Daoy (cell line): ENCODE measurements at places on chromosomes 2 and 18. TPM values are rescaled to one million over a fixed set of nuclear protein-coding genes. Genes with fewer than 3 reads are reported as not detected.

The PRKD3 gene
- total RNA-seq: 70.6 and 102 TPM in 2 replicates

The MC2R gene
- total RNA-seq: not detected in 2 replicates

The SLC40A1 gene
- total RNA-seq: 2.3 and 5.6 TPM in 2 replicates

The DNAH7 gene
- total RNA-seq: 0.11 and 0.27 TPM in 2 replicates

The SLC4A5 gene
- total RNA-seq: 0.17 TPM in 1 of 2 replicates, not detected in the other

The DCAF17 gene
- total RNA-seq: 10.7 and 15.4 TPM in 2 replicates

The PROM2 gene
- total RNA-seq: 0.17 TPM in 1 of 2 replicates, not detected in the other

The RTTN gene
- 16.2 and 29.9 TPM in 2 replicates for total RNA-seq

The CXCR1 gene
- total RNA-seq: not detected in 2 replicates

GRCh38 chr2:37637190-37637860, 34.1 kb downstream of the CDC42EP3 start:
- no peak for DNase-seq

DNA sequence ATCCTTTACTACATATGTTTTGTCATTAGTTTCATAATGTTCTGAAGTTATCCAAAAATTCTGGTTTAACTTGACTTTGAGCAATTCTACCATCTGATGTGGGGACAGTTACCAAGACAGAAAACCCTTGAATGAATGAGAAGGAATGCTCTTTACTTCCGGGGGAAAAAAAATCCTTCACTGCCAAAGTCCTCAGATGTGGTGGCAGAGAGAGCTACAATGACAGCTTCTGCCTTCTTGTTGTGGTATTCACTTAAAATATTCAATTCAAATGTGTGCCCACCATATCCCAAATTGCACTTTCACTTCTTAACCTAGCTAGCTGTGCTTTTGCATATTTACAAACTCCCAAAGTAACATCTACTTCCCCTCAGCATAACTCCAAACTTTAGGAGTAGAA, 1531.7 kb upstream of the NXPH2 start:
- DNase-seq: no peak

- DNase-seq: no peak
Observed at GRCh38 chr2:159151198-159152127, 135.0 kb downstream of the WDSUB1 start.

DNA sequence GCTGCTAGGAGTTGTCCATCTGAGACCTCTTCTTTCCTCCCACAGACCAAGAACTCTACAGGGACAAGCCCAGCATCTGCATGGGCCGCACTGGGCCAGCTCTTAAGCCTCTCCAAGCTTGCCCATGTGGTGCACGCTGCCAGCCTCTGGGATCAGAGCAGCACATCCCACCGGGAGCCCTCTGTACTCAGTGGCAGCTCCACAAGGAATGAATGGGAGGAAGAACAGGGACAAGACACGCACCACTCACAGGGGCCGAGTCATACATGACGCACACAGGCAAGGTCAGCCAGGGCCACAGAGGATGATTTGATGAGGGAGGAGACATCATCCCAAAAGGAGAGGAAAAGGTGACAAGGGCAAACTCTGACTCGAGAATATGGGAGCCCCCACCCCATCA, 268.3 kb downstream of the KLHL29 start:
- no peak for DNase-seq

DNA sequence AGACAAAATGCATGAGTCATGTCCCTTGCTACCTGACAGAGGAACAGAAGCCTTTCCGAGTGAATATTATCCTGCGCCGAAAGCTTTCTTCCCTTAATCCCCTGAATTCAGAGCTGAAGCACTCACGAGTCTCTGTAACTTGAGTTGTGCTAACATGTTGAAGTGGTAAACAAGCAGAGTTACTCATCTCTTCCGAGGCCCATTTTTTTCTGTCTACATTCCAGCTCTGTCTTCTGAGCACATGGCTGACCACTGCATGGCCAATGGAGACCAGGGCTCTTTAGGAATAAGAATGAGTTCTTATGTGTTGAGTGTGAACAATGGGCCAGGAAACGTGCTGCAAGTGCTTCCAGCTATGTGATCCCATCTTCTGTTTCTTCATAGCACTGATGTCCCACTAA, 73.1 kb upstream of the PID1 start:
- DNase-seq: peak; percentile 32

- no peak for DNase-seq
Observed at GRCh38 chr2:24020244-24020643, 10.4 kb downstream of the MFSD2B start.

- no peak for DNase-seq
Observed at GRCh38 chr2:16198166-16198912, 258.0 kb downstream of the MYCN start.

DNA sequence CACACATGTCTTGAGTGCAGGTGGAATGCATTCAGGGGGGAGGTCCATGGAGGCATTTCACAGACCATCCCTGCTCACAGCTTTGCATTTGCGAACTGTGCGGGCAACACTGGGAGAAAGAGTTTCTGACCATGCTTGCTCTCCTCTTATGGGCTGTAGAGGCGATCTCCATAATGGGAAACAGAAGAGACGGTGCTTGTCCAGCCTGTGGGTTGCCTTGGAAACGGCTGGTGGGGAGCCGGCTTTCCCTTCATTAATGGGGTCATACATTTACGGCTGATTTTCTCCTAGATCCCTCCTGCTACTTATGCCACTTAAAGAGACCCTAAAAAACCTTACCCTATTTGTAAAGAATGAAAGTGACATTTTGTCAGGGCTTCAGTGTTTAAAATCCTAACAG, 147.4 kb downstream of the SOX11 start:
- DNase-seq: no peak

- peak; percentile 17 for DNase-seq
Observed at GRCh38 chr2:12440731-12441130, 276.0 kb upstream of the TRIB2 start.

GRCh38 chr2:235527806-235528469, 34.1 kb downstream of the AGAP1 start:
- DNase-seq: no peak

DNA sequence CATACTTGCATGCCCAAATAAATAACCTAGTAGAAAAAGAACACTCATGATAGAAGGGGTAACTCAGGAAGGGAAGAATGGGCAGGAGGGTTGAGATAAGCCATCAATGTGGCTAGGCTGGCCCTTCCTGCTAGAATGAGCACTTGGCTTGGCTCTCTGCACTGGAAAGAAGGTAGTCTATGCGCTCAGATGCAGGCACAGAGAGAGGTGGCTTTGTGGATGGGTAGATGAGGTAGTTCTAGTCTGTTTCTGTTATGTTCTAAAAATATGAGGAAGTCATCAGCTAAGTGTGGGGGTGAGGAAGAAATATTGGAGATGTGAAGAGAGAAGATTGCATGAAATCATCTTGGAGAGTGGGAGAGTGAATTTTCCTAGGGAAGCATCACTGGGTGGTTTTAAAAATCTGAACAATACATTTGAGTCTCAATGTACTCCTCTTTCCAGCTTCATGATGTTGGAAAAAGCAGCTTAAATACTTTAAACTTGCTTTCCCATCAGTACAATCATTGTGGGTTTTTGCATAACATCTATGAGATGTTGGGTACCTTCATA, 357.1 kb downstream of the CNTNAP5 start:
- DNase-seq: no peak

GRCh38 chr18:44715245-44715644, 34.6 kb downstream of the SETBP1 start:
- DNase-seq: peak; percentile 60

DNA sequence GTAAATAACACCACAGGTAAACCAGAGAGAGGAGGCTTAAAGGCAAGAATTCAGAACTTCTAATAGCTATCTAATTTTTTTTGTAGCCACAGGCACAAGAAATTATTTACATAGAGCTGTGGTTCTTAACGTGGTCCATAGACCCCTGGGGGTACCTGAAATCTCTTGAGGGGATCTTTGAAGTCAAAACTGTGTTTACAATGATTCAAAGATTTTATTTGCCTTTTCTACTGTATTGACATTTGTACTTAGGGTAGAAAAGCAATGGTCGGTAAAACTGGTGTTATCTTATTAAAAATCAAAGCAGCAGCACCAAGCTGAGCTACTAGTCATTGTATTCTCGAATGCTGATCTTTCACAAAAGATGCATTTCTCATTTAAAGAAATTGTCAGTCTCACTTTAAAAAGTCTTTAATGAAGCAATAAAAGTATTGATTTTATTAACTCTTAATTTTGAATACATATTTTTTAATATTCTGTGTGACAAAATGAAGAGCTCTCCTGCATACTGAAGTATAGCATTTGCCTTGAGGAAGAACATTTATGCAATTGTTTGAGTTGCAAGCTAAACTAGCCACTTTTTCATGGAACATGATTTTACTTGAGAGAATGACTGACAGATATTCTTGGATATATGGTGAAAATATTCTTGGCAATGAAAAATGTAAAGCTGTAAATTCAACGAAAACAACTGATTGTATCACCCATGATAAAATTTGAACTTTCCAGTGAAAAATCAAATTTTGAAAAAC, 25.6 kb upstream of the KLHL14 start:
- DNase-seq: no peak

DNA sequence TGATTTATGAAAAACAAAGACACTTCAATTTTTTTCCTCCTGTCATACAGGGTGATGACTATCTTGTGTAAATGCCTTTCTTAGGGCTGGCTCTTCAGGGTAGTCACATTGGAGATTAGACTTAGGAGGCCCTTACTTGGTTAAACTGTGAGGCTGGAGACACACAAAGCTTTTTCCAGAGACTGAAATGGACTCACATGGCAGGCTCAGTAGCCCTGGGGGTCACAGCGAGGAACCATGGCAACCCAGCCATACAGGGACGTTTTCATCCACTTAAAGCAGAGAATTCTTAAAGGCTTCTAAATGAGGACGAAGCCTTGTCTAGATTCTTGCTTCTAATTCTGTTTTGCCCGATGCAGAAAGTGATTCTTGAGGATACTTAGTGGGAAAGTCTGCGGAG, 57.3 kb upstream of the ZDBF2 start:
- no peak for DNase-seq

DNA sequence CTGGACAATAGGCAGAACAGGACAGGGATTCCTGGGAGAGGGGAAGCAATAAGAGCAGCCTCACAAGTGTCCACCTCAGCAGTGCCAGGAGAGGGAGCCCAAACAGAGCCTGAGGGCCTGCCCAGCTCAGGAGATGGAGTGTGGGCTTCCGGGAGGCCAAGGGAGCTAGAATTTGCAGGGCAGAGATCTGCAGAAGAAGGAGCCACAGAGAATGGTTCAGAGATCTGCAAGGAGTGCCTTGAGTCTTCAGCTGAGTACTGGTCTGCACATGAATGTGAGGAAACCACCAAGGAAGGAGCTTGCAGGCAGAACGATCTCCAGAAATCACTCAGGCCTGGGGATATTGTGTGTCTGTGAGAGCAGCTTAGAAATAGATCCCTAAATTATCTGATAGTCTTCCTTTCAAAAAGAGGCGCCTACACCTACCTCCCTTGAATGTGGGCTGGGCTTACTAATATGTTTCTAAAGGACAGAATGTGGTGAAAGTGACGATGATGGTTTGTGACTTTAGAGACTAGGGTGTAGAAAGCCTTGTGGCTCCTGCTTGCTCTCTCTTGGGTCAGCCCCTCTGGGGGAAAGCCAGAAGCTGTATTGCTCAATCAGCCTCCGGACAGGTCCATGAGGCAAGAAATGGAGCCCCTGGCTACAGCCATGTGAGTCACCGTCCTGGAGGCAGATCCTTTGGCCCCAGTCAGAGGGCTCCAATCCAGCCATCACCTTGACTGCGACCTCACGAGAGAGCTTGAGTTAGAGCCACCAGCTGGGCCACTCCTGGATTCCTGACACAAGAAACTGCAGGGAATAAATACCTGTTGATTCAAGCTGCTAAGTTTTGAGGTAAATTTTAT, 7.6 kb upstream of the LPIN1 start:
- DNase-seq: peak; percentile 65

DNA sequence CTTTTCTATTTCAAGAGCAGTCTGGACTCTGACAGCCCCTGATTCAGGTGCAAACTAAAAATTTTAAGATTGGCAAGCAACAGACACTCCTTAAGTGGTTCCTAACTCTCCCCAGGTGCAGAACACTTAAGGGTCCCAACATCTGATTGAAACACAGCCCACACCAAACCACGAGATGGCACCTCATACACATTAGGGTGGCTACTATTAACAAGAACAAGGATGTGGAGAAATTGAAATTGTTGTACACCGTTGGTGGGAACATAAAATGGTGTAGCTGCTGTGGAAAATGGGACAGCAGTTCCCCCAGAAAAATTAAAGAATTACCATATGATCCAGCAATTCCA, 82.3 kb downstream of the POLR1A start:
- DNase-seq: no peak

DNA sequence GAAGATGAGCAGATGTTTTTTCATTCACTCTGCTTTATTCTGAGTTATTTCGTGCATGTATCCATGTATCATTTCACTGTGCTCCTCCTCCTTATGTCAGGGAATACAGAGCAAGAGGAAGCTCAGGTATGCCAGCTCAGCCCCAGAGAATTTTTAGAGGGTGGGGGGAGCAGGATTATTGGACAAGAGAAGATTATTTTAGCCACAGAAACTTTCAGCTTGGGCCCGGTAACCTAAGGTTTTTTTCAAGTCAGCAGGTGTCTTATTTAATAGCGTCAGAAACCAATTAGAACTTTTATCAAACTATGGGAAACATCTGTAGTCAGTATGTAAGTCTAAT, 232.9 kb upstream of the SIX3 start:
- no peak for DNase-seq

- DNase-seq: no peak
Observed at GRCh38 chr2:44301111-44301510, 25.8 kb downstream of the SLC3A1 start.

DNA sequence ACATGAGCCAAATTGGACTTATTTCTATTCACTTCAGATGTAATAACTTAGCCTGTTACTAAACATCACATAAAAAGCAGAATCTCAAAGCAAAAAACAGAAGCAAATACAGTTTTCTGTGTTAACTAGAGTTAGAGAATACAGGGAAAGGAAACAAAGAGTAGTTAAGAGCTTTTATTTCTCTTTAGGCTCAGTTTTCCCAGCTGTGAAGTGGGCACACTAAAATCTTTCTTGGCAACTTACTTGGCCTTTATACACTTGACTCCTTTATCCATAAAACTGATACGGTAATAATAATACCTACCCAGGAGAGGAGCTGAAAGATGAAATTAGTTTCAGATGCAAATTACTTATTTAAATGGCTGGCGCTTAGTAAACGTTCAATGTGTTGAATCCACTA, 132.8 kb upstream of the SPATS2L start:
- no peak for DNase-seq

GRCh38 chr2:210686401-210686800, 130.0 kb downstream of the CPS1 start:
- DNase-seq: no peak
